ENCODE measurements at places on chromosomes 12 and 14. TPM values are rescaled to one million over a fixed set of nuclear protein-coding genes. Genes with fewer than 3 reads are reported as not detected.

DNA sequence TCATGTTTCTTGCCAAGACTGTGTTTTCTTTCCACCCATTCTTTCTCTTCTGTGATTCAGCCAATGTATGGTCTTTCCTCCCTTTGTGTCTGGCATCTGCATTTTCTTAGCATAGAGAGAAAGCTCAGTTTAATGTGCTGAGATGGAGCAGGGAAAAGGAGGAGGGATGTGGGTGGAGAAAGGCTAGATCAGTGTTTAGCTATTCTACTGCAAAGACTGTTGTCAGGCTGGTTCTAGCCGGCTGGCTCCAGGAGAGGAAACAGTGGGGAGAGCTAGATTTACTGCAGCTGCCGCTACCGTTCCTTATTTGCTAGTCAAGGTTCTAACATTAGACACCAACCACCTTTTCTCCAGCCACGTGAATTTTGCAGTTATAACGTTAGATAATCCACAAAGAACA lies 5.2 kb upstream of the RIMKLB start:
- no peak for DNase-seq
- H3K27ac ChIP-seq: peak overlapping the region; percentile 64
- peak overlapping the region; percentile 16 for H3K4me3 ChIP-seq
- H3K27me3 ChIP-seq: no peaks in the 10 kb centered on the region
- H3K4me1 ChIP-seq: peaks cover 44% of the 10 kb centered on the region
- no peaks in the 10 kb centered on the region for H3K36me3 ChIP-seq

GRCh38 chr14:57574617-57575288 lies 81.1 kb upstream of the CCDC198 start:
- H3K4me1 ChIP-seq: no peaks in the 10 kb centered on the region
- DNase-seq: no peak
- no peak overlapping the region for H3K27ac ChIP-seq
- no peaks in the 10 kb centered on the region for H3K36me3 ChIP-seq
- H3K4me3 ChIP-seq: no peak overlapping the region

Gene RPGRIP1
- total RNA-seq: not detected

Gene LRTM2
- not detected for total RNA-seq

- no peaks in the 10 kb centered on the region for H3K4me1 ChIP-seq
- no peaks in the 10 kb centered on the region for H3K27me3 ChIP-seq
- no peaks in the 10 kb centered on the region for H3K36me3 ChIP-seq
- no peak overlapping the region for H3K27ac ChIP-seq
- DNase-seq: no peak
Observed at GRCh38 chr14:72883961-72884360, 9.9 kb downstream of the DPF3 start.

DNA sequence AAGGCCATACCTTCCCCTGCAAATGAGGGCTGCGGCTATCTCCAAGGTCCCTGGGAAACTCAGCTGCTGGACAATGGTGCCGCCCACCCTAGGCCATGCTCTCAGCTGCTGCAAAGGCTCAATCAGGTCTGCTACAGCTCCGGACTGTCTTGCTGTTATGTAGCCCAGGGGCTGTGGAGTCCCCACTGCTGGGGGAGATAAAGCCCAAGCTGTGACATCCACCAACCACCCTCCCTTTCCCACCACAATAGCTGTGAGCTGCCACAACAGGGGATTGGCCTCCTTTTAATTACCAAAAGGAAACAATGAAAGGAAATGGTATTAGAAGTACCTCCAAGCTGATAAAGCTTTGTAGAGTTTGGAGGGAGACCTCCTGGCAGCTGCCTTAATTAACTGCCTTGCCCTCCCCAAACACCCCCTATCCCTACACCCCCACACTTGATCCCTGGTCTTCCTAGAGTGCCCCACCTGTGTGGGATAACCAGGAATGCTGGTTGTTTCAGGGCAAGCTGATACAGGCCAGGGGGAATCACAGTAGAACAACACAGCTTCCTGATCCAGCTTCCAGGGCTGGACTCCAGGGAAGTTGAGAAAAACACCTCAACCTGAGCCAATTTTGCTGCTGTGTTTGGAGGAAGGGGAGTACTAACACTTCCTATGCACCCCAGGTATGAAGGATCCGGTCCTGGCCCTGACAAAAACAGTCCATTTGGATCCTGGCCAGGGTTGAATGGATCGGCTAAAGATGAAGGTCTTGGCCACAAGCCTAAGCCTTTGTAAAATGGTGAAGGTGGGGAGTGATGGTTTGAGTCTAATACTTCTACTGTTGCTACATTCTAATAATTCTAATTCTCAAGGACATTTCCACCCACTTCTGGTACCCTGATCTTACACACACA lies at the start of gene VWF:
TSS of gene VWF (minus strand) at position 260 of the 899 bp plus-strand sequence. CDS start 1,474 bp downstream, outside the sequence.
- peak within 1 kb of the TSS; percentile 15 for H3K4me3 ChIP-seq
- no peaks in the 10 kb centered on the region for H3K36me3 ChIP-seq
- DNase-seq: no peak
- H3K27ac ChIP-seq: no peak within 1 kb of the TSS
- H3K27me3 ChIP-seq: no peaks in the 10 kb centered on the region

DNA sequence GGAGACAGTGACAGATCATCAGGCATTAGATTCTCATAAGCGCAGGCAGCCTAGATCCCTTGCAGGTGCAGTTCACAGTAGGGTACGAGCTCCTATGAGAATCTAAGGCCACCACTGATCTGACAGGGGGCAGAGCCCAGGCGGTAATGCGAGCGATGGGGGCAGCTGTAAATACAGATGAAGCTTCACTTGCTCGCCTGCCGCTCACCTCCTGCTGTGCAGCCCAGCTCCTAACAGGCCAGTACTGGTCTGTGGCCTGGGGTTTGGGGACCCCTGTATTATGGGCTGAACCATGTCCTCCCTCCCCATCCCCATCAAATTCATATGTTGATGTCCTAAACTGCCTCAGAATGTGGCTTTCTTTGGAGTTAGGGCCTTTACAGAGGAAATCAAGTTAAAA lies 63.2 kb downstream of the NOS1 start:
- H3K36me3 ChIP-seq: no peaks in the 10 kb centered on the region
- no peak for DNase-seq
- no peaks in the 10 kb centered on the region for H3K4me1 ChIP-seq
- no peak overlapping the region for H3K4me3 ChIP-seq
- H3K27ac ChIP-seq: no peak overlapping the region

Gene KCNJ8
- total RNA-seq: 7.0 TPM

Gene CELA1
- not detected for total RNA-seq

DNA sequence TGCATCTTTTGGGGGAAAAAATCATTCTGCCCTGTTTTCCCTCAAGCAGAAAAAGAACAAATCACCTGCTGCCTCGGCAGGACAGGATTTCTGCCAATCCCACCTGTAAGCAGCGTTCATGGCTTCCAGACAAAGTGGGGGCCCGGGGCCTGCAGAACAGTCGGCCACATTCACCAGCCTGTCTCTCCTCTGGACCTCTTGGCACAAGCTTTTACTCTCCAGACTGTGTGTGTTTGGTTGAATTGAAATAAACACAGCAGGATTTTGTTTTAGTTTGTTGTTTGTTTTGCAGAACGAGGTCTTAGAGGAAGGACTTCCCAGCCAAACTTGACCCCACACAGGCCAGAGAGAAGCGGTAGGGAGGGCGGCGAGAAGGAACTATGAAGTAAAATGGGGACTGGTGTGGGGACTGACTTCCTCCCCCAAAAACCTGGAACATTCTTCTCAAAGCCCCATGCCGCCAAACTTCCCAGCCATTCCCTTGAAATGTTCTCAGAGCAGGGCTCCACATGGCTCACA lies 41.7 kb upstream of the FOS start:
- H3K4me1 ChIP-seq: peaks cover 56% of the 10 kb centered on the region
- no peaks in the 10 kb centered on the region for H3K27me3 ChIP-seq
- peak overlapping the region; percentile 91 for H3K27ac ChIP-seq

Gene CLECL1
- 1.9 TPM for total RNA-seq

Gene LBHD2
- total RNA-seq: not detected

- no peak for DNase-seq
- H3K27ac ChIP-seq: no peak overlapping the region
- H3K27me3 ChIP-seq: no peaks in the 10 kb centered on the region
- no peaks in the 10 kb centered on the region for H3K36me3 ChIP-seq
Observed at GRCh38 chr12:5562581-5562980, 130.7 kb downstream of the NTF3 start.

GRCh38 chr12:81597928-81598604 lies 161.1 kb downstream of the PPFIA2 start:
- H3K27me3 ChIP-seq: no peaks in the 10 kb centered on the region
- no peaks in the 10 kb centered on the region for H3K4me1 ChIP-seq
- no peaks in the 10 kb centered on the region for H3K36me3 ChIP-seq
- DNase-seq: no peak

Gene BCL2L2
- total RNA-seq: 50.6 TPM

Gene GPR137C
- total RNA-seq: 0.14 TPM

GRCh38 chr14:77883131-77883846 lies 83.4 kb downstream of the ADCK1 start:
- no peaks in the 10 kb centered on the region for H3K27me3 ChIP-seq
- DNase-seq: no peak
- H3K4me3 ChIP-seq: no peak overlapping the region
- H3K4me1 ChIP-seq: no peaks in the 10 kb centered on the region
